ENCODE measurements at places on chromosomes 13 and 19. TPM values are rescaled to one million over a fixed set of nuclear protein-coding genes. Genes with fewer than 3 reads are reported as not detected.

The ZNF844 gene
- total RNA-seq = 0.24 TPM

GRCh38 chr19:14449321-14449720 is 16.2 kb downstream of the PKN1 start:
- peak; percentile 85 for DNase-seq

- no peak for DNase-seq
Measured at GRCh38 chr19:17213334-17213733, 1.8 kb upstream of the USE1 start.

DNA sequence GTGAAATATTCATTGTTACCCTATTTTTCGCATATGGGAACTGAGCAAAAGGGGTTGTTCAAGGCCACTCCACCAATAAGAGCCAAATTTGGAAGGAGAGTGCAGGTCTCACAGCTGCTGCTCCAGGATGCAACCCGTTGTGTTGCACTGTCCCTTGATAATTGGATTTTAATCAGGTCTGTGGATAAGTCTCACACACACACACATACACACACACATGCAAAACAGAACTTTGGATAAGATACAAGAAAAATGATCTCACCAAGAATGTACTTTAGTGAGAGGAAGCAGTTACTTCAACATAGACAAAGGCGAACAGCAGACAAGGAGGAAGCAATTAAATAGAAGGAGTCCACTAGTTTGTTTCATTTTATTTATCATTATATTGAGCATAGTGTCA is 127.3 kb upstream of the EDNRB start:
- no peak for DNase-seq

- DNase-seq = no peak
Measured at GRCh38 chr13:106103779-106104178, 431.7 kb downstream of the EFNB2 start.

DNA sequence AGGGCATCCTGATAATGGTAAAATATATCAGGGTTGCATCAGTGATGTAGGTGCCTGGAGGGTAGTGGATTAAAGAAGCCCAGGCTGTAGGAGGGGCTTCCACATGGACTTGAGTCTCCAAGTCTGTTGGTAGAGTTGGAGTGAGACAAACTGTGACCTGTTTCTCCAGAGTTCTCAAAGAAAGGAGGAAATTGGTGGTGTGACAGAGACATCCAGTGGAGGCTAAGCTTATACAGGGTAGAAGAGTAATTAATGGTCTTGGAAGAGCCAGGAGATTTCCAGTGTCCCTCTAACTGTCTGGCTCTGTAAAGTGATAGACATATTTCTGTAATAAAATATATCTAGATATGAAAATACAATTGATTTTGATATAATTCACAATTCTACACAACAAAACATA is 61.1 kb downstream of the GPC5 start:
- DNase-seq = no peak

GRCh38 chr13:75356421-75356820 is 125.5 kb downstream of the TBC1D4 start:
- no peak for DNase-seq

DNA sequence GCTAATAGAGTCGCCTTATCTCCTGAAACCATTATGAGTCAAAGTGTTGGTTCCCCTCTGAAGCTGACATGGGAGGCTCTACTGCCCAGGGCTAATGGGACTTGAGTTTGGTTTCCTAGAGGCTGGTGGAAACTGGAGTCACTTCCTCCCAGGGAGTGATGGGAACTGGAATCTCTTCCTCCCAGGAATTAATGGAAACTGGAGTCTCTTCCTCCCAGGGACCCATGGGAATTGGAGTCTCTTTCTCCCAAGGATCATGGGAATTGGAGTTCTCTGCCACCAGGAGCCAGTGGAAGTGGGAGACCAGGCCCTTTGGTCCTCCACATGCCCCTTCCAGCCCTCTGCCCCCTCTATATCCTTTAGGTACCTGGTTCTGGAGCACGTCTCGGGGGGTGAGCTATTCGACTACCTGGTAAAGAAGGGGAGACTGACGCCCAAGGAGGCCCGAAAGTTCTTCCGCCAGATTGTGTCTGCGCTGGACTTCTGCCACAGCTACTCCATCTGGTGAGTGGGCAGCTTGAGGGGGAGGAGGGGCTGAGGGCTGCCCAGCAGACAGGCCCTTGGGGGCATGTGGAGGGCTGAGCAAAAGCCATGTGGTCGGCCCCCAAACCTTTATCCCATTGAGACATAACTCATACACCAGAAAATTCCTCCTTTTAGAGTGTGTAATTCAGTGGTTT is 5.5 kb downstream of the BRSK1 start:
- DNase-seq = no peak

The ZNF568 gene
- 6.7 TPM for total RNA-seq

The ANGPTL8 gene
- total RNA-seq = not detected

- no peak for DNase-seq
Measured at GRCh38 chr19:18208098-18208951, 4.5 kb upstream of the RAB3A start.

- DNase-seq = peak; percentile 73
Measured at GRCh38 chr13:43153436-43154090, 130.2 kb downstream of the DNAJC15 start.

The AMER2 gene
- total RNA-seq = not detected

The DDX49 gene
- 101 TPM for total RNA-seq

The UGGT2 gene
- 31.4 TPM for total RNA-seq

DNA sequence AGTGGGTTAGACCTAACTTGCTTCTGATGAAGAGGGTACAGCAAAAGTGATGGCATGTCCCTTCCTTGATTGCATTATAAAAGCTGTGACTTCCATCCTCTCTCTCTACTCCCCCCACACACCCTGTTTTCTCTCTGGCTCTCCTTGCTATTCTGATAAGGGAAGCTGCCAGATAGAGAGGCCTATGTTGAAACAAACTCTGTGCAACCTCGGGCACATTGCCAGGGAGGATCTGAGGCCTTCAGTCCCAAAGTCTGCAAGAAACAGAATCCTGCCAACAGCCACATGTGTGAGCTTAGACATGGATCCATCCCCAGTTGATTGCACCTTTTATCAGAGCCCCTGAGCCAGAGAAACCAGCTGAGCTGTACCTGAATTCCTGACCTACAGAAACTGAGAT is 44.8 kb upstream of the ARGLU1 start:
- DNase-seq = no peak

DNA sequence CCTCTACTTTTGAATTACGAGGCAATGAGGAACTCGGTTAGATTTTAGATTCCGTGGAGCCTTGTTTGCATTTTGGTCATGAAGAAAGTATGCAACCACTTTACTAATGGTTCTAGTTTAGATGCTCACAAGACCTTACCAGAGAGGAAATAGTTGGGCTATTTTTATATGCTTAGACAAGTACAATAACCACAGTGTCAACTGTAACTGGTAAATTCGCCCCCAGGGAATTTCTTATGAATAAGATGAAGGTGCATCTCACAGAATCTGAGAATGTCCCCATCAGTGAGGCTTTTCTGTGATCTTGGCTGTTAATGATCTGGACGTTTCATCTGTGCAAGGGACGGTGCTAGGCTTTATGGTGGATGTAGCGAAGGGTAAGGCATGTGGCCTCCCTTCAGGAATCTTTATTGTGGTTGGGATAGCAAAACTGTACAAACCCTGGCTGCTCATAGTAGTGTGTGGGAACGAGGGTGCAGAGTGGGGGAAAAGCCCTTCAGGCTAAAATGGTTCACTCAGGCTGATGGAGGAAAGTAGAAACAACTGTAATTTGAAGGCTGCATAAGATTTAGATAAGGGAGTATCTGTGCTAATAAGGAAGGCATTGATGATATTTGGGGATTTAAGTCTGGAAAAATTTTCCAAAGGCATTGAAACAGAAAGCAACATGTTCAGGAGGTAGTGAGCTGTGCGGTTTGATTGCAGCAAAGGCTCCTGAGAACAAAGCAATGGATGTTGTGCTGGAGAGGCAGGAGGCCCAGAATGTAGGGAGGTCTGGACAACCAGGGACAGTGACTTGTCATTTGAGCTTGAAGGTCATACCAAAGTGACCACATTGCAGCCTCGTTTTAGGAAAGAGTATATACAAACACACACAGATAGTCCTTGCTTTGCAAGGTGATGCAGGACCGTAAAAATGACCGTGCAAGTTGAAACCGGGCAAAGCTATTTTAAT is 28.4 kb downstream of the UBAC2 start:
- peak; percentile 55 for DNase-seq

DNA sequence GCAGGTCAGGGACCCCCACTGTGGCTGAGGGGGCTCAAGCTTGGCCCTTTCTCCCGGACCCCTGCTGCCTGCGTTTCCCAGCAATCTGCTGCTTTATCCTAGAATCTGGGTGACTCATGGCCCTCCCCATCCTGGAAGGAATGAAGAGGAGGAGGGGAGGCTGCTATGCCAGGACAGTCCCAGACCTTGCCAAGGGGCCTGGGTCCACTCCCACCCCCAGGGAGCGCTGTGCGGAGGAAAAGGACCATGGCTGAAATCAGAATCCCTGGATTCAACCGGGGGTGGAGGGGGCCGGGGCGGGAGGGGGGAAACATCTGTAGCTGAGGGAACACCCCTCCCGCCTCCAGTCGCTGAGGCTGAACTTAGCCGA is 20.5 kb downstream of the ZNF114 start:
- DNase-seq = no peak

- peak; percentile 78 for DNase-seq
Measured at GRCh38 chr19:18274781-18275356, 617 bp upstream of the IQCN start.

DNA sequence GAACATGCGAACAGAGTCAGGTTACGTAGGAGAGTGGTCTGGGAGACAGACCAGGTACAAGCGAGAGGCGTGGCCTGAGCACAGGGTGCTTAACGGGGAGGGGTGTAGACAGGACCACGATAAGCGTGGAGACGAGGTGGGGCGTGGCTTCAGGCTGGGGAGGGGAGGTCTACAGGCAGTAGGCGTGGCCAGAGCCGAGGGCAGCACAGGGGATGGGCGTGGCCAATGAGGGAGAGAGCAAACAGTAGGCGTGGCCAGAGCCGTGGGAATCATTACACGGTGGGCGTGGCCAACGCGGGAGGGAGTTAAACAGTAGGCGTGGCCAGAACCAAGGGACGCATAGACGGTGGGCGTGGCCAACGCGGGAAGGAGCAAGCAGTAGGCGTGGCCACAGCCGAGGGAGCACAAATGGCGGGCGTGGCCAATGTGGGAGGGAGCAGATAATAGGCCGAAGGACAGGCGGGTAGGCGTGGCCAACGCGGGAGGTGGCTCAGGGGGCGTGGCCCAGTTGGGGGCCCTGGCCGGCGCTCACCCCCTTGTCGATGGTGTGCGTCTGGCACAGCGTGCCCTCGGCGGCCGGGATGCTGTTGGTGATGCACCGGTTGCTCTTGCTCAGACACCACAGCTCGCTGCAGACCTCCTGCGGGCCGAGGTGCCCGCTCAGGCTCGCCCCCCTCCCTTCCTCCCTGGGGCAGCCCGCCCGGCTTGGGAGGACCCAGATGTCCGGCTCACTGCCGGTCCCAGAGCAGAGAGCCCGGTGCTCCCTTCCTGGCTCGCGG is 15.2 kb upstream of the MYO1F start:
- peak; percentile 96 for DNase-seq

- peak; percentile 8 for DNase-seq
Measured at GRCh38 chr13:106534639-106535551, 567 bp downstream of the EFNB2 start.

The ZGLP1 gene
- total RNA-seq = not detected

GRCh38 chr19:48497728-48498594 is 13.7 kb downstream of the LMTK3 start:
- DNase-seq = no peak

The GFY gene
- total RNA-seq = not detected

DNA sequence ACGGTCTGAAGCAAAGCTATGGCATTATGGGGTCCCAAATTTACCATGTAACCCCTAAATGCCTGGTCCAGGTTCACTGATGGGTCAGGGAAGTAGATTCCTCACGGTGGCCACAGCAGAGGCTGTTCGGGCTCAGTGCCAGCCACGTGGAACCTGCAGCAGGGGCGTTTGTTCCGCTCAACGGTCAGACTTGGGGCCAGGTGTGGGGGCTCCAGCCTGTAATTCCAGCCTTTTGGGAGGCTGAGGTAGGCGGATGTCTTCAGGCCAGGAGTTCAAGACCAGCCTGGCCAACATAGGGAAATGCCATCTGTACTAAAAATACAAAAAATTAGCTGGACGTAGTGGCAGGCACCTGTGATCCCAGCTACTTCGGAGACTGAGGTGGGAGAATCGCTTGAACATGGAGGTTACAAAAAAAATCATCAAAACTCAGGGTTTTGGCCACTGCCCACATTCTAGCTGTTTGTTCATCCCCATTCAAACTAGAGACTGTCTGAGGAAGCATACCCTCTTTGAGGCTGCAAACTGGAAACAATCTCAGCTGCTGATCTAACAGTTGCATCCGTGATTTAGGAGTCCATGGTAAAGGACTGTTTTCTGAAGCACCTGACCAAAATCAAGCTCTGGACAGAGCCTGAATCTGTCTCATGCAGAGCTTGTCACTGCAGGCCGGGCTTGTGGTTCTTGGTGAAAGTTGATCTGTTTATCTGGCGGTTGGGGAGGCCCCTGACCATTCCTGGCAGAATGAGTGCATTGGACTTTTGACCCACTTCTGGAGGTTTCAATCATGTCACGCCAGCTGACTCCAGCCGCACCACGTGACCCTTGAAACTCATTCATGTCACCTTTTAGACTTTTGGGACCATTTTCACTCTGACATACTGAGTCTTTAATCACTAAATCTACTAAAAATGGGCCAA is 30.2 kb upstream of the ZNF331 start:
- DNase-seq = no peak

GRCh38 chr13:78625384-78625783 is 22.0 kb upstream of the POU4F1 start:
- no peak for DNase-seq

GRCh38 chr13:90438576-90438975 is 908.9 kb upstream of the MIR17HG start:
- no peak for DNase-seq

DNA sequence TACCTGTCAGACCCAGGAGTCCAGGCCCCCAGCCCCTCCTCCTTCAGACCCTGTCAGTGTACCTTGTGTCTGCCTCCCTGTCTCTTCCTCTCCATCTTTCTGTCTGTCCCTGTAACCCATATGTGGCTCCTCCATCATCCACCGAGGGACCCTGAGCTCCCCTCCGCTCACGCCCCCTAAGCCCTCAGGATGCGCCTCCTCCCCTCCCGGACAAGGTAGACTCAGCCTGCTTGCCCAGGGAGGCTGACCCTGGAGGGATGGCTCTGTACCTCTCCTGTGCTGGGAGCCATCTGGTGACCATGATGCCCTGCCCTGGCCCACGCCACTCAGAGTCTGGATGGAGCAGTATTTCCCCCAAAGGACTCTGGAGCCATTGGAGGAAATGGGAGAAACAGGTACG is 1.0 kb upstream of the CAPN12 start:
- no peak for DNase-seq
